ENCODE measurements at places on chromosomes 7 and 10. TPM values are rescaled to one million over a fixed set of nuclear protein-coding genes. Genes with fewer than 3 reads are reported as not detected.

GRCh38 chr7:122302761-122303530, 1.6 kb downstream of the FEZF1 start:
- H3K4me3 ChIP-seq: no peak overlapping the region
- no peaks in the 10 kb centered on the region for H3K36me3 ChIP-seq
- DNase-seq: no peak
- peaks cover 98% of the 10 kb centered on the region for H3K27me3 ChIP-seq
- H3K27ac ChIP-seq: no peak overlapping the region
- peaks cover 20% of the 10 kb centered on the region for H3K4me1 ChIP-seq

DNA sequence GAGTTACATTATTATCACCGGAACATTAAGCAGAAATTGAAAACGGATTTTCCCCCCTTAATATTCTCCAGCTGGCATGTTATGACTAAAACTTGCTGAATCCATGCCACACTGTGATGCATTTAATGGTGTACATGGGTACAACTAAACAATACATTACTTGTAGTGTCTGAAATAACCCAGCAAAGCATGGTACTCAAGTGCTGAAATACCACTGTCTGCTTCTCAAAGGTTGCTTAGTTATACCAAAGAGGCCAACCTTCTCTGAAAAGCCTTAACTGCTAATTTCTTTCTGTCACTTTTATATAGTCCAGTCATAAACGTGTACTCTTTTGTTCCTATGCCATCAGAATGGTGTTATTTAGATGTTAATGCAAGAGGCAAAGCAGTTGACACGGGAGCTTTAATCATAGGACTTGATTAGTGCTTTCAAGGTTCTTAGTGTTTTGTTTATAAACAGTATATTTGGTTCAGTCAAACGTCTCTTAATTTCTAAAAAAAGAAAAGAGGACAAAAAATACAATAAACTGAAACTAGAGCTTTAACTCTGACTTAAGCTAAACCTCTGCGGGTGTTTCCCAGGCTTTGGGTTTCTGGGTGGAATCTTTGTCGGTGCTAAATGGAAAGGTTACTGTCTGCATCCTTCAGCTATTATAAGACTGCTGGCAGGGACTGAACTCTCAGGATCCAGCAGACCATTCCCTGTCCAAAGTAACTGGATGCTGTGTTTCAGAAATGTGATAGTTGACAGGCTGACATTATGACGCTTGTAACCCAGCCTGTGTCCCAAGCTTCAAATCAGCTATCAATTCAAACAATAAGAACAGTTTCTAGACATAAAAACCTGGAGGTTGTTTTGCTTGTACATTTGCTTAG, 202.6 kb downstream of the PPP1R3A start:
- no peaks in the 10 kb centered on the region for H3K4me1 ChIP-seq
- H3K4me3 ChIP-seq: no peak overlapping the region
- no peak for DNase-seq

DNA sequence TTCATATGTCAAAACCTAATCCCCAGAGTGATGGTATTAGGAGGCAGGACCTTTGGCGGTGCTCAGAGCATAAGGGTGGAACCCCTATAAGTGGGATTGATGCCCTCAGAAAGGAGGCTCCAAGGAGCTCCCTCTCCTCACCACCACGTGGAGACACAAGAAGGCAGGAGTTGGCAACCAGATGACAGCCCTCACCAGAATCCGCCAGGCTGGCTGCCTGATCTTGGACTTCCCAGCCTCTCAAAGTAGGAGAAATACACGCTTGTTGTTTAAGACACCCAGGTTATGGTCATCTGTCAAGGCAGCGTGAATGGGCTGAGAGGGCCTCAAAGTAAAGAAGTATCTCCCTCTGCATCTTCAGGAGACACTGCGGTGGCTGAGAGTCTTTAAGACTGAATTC, 187.7 kb downstream of the TNS3 start:
- no peaks in the 10 kb centered on the region for H3K27me3 ChIP-seq
- H3K27ac ChIP-seq: no peak overlapping the region
- H3K4me3 ChIP-seq: no peak overlapping the region
- no peaks in the 10 kb centered on the region for H3K36me3 ChIP-seq
- no peaks in the 10 kb centered on the region for H3K4me1 ChIP-seq

GRCh38 chr10:33746836-33747268, 412.4 kb upstream of the NRP1 start:
- H3K36me3 ChIP-seq: no peaks in the 10 kb centered on the region
- no peaks in the 10 kb centered on the region for H3K27me3 ChIP-seq
- H3K4me1 ChIP-seq: no peaks in the 10 kb centered on the region
- no peak for DNase-seq

GRCh38 chr7:51950813-51951212, 634.2 kb upstream of the COBL start:
- no peaks in the 10 kb centered on the region for H3K36me3 ChIP-seq
- no peak for DNase-seq
- H3K27me3 ChIP-seq: no peaks in the 10 kb centered on the region

The CYP2C8 gene
- total RNA-seq: 0.16 TPM

The ZNF853 gene
- total RNA-seq: 5.8 TPM

The ZNF425 gene
- 2.6 TPM for total RNA-seq

All from breast epithelium (tissue), 4 donors.